ENCODE measurements at places on chromosomes 1 and 21.

DNA sequence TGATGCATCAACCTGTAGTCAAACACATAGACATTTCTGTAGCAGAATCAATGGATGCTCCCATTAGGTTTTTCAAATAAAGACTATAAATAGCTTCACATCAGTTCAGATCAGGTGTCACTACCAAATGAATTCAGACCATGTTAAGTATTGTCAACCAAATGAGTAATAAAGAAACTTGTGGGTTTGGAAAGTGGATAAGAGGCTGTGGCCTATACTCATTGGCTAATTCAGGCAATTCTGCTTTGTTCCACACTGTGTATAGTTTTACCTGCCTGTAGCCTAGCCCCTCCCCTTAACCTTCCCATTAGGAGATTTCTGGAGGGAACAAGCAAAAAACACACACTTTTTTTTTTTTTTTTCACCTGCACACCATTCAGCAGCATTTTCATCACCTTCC, 321.2 kb downstream of the HLX start:
- DNase-seq = no peak

DNA sequence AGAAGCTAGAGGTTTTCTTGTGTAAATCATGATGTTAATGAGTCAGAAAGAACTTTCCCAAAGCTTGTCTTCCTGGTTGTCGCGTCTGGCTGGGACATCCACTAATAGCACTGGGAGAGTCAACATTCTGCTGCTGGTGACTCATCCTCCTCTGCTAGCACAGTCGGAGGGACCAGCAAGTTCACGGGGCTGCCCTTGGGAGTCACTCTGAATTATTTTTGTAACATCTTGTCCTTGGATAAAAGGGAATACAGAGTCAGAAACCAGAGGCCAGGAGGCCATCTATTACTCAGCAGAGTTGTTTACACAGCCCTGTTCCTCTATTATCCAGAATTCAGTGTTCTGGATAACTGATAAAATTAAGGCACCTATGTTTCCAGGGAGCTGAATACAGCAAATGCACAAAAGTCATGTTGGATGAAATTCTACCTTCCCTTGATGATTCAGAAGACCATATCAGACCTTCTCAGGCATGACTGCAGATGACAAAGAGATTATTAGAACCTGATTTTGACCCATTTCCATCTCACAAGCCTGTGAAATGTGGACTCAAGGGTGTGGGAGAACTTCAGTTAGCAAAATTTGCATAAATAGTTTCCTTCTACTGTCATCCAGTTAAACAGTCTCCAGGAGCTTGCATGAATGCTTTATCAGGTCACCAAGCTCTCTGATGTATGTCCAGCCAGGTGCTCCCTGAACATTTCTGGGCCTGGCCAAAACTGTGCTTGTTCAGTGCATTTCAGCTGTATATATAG, 68.1 kb downstream of the JAK1 start:
- peak; percentile 23 for DNase-seq

- no peak for DNase-seq
Observed at GRCh38 chr1:115939455-115939854, 36.9 kb upstream of the SLC22A15 start.

GRCh38 chr21:32044205-32045180, 171.7 kb downstream of the HUNK start:
- DNase-seq = no peak

- DNase-seq = peak; percentile 42
Observed at GRCh38 chr1:101239095-101240040, 2.5 kb downstream of the S1PR1 start.

DNA sequence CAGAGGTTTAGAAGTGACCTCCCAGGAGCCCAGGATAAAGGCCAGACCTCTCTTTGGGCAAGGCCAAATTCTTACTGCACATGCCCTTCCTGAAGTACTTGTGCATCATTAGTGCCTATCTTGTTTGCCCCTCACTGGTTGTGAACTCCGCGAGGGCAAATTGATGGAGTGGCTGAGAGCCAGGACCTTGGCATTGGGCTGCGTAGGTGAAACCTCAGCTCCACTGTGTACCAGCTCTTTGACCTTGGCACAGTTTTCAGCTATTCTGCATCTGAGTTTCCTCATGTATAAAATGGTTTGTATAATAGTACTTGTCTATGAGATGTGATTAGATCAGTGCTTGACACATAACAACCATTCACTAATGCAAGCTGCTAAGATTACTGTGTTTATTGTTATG, 11.5 kb downstream of the OTUD3 start:
- no peak for DNase-seq

GRCh38 chr1:198015309-198015708, 98.1 kb downstream of the LHX9 start:
- DNase-seq = no peak

GRCh38 chr1:211606914-211607753, 28.2 kb upstream of the SLC30A1 start:
- no peak for DNase-seq

DNA sequence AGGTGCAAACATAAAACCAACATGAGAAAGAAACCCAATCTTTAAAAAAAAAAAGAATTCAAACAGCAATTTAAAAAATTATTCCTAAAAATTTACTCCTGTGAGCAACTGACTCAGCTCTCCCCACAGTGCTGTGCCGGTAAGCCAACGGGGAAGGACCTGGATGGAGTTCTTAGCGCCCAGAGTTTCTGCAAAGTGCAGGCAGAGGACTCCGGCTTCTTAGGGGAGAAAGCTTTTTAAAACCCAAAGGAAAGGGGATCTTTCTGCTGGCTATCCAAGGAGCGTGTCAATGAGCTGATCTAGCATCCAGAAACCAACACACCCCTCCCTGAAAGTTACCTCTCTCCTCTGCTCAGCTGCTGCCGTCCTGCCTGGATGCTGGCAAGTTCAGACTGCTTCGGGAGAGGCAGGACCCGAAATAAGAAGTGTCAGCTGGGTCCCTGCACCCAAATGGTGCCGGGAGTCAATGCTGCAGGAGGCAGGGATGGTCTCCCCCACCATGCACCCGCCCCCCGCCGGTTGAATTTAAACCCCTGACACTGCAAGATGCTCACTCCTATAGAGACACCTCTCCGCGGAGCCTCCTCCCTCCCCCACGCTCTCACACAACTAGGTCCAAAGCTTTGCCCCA, 32.2 kb upstream of the H6PD start:
- DNase-seq = no peak

DNA sequence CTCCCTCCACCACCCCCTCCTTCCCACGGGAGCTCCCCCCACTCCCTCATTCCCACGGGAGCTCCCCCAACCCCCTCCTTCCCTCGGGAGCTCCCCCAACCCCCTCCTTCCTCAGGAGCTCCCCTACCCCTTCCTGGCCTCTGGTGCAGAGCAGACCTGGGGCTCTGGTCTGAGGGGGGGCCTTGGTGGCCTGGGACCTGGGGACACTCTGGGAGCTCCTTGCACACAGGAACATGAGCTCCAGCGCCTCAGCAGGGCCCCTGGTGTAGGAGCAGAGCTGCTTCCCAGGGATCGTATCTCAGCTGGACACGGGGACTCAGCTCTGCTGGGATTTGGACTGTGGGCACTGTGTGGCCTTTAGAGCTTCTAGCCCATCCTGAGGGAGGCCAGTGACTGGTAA, 19.7 kb upstream of the PRSS38 start:
- DNase-seq = no peak

GRCh38 chr1:201788296-201788695, 40.7 kb upstream of the IPO9 start:
- DNase-seq = no peak

- no peak for DNase-seq
Observed at GRCh38 chr1:84164567-84165021, 20.5 kb downstream of the PRKACB start.

GRCh38 chr1:39332291-39332690, 127.8 kb downstream of the MACF1 start:
- no peak for DNase-seq

Data from activated T-cell treated with anti-CD3 and anti-CD28 coated beads for 24 hours (primary cell).